ENCODE measurements at places on chromosomes 1 and 21.

DNA sequence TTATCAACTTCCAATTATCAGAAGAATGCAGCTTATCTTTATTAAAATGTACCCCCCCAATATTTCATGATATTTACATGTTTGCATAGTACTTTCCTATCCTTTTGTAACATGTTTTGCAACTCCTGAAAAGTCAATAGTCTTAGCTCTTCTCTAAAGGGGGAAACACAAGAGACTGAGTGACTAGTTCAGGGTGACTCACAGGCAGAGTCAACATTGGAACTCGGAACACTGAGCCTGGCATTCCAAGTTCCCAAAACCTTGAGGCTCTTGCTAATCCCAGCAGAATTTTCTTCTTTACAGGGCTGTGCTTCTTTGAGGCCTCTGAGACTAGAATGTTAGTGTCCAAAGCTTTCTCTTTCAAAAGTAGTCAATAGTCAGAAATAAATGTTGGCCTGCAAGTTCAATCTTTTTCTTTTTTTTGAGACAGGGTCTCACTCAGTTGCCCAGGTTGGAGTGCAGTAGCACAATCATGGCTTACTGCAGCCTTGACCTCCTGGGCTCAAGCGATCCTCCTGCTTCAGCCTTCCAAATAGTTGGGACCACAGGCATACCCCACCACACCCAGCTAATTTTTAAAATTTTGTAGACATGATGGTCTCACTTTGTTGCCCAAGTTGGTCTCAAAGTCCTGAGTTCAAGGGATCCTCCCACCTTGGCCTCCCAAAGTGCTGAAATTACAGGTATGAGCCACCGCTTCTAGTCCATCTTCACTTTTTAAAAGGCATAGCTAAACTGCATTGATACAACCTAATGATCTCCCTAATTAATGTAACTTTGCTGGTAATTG, 37.5 kb downstream of the ZNF281 start:
- DNase-seq = no peak

- no peak for DNase-seq
Observed at GRCh38 chr1:203360547-203361185, 9.7 kb upstream of the FMOD start.

DNA sequence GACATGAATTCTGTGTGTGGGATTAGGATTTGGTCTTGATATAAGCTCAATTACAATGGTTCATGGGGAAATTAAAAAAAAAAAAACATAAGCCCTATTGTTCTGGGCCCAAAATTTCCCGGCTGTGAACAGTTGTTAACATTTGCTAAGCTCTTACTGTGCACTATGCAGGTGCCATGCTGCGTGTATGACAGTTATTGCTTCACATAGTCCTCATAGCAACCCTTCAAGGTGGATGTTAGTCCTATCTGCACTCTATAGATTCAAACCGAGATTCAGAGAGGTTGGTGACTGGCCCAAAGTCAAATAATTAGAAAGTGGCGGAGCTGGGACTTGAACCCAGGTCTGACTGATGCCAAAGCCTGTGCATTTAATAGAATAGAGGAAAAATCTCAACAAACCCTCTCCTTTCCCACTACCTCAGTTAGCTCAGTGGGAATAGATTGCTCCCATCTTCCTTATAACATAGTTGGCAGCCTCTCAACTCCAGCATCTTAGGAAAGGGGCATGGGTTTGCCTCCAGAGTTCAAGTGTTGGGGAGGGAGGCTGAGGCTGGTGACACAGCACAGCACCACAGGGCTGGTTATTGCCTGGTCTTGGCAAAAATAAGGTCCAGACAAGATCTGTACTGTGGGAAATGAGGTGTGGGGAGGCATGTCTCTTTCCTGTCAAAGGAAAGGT, 55.0 kb upstream of the GCLM start:
- no peak for DNase-seq

GRCh38 chr1:14340002-14340785, 258.3 kb upstream of the KAZN start:
- DNase-seq = no peak

DNA sequence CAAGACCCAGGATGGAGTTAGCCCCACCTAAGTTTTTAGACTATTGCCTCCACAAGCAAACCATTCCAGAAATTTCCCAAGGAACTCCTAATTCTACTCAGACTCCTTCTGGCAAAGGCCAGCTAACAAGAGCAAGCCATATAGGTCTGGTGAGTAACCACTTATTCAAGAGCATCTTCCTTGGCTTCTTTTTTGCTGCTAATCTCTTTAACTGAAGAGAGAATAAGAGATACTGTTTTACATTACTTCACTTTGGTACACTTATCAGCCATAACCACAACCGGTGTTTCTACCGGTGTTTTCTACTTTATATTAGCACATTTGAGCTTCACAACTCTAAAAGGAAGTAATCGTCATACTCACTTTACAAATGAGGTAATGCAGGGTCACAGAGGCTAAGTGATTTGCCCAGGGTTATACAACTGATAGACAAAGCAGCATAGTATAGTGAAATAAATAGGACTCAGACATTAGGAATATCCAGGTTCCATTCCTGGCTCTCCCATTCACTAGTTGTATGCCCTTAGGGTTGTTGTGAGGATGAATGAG, 1.7 kb upstream of the EPS15 start:
- DNase-seq = peak; percentile 55

GRCh38 chr1:245036102-245036501, 118.7 kb upstream of the KIF26B start:
- no peak for DNase-seq
